ENCODE measurements at places on chromosomes 3 and 15.

- no peak for DNase-seq
Observed at GRCh38 chr15:92510163-92510882, 116.6 kb downstream of the ST8SIA2 start.

DNA sequence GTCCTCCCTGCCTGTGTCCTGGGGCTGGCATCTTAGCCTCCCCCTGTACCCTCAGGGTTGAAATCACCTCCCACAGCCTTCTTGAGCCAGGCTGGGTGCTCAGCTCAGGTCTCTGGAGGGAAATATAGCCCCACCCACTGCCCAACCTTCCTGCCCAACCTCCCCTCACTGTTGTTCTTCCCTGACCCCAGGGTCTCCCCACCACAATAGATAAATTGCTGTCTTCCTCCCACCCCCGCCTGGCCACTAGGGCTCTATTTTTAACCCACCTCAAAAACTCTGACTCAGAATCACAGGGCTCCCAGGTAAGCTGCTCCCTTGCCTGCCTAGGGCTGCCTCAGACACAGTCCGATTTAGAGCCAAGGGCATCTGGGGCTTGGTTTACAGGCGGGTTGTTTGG is 15.0 kb downstream of the HCN4 start:
- no peak for DNase-seq

DNA sequence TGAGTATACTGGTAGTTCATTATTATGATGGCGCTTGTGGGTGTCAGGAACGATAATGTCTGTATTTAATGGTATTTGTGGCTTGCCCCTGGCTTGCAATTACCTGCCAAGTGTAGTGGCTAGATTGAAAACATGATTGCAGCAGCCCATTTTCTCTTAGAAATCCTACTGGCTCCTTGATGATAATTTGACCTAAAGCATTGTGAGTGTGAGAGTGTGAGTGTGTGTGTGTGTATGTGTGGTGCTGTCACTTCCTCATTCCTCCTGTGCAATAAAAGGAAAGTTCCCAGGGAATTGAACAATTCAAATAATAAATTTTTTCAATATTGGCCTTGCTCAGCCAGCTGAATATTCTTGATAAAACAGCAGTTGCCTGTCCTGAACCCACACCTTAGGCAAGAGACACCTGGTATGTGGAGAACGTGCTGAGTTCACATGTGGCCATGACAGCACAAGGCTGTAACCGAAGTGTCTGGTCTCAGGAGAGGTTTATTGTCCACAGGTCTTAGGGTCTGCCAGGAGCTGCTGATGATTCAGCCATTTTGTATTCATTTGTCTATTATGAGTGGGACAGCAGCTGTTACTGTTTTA is 193.3 kb downstream of the CD47 start:
- DNase-seq, result no peak

GRCh38 chr3:141552440-141552991 is 65.7 kb downstream of the RASA2 start:
- DNase-seq, result no peak

- no peak for DNase-seq
Observed at GRCh38 chr3:16221990-16222389, 42.8 kb downstream of the DPH3 start.

DNA sequence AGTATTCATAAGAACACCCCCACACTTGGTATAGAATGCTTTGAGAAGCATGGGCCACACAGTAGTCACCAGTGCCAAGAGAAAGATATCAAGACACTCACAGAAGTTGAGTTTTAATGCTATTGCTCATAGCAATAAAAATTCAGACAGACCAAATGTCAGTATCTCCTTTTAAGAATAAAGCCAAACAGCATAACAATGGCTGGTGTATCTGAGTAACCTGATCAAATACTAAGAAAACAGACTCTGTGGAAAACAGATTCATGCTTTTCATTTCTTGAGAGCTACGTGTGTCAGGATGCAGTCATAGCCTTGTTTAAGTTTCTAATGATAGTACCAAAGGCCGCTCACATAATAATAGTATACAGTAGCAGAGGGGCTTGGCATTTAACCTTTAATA is 778.5 kb downstream of the MECOM start:
- no peak for DNase-seq

DNA sequence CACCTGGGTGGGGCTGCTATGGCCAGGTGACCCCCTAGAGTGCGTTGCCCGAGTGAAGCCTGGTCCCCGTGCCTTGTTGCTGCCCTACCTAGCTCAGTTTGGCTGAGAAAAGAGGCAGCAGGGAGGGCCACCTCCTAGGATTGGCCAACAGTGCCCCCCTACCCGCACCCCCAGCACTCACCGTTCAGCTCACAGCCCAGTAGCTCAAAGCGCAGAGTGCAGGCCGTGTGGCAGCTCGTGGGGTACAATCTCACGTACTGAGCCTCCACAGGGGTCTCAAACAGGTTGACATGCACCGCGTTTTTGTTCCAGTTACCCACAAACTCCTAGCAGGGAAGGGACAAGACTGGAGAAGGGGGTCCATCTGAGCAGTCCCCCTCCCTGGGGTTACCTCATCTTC is 7.6 kb downstream of the MFGE8 start:
- DNase-seq, result no peak

DNA sequence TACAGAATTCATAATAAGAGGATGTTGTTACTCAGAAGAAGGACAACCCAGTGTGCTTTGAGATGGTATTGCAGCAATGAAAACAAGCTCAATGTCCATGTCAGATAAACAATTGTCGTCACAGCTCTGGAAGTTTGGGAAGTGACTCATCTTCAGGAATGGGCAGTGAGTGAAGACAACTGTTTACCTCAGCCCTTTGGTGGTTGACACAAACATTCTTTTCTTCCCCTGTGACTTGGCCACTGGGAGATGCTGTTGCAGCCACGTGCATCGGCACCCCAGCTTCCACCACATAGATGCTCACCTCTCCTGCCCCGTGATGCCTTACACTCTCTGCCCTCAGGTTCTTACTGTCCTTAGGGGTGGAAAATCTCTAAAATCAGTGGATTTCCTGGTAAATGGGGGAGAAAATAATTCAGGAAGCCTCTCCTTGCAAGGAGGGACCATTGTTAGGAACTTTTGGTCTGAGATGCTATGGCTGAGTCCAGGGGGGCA is 114.1 kb upstream of the GALNT15 start:
- DNase-seq, result peak; percentile 85

DNA sequence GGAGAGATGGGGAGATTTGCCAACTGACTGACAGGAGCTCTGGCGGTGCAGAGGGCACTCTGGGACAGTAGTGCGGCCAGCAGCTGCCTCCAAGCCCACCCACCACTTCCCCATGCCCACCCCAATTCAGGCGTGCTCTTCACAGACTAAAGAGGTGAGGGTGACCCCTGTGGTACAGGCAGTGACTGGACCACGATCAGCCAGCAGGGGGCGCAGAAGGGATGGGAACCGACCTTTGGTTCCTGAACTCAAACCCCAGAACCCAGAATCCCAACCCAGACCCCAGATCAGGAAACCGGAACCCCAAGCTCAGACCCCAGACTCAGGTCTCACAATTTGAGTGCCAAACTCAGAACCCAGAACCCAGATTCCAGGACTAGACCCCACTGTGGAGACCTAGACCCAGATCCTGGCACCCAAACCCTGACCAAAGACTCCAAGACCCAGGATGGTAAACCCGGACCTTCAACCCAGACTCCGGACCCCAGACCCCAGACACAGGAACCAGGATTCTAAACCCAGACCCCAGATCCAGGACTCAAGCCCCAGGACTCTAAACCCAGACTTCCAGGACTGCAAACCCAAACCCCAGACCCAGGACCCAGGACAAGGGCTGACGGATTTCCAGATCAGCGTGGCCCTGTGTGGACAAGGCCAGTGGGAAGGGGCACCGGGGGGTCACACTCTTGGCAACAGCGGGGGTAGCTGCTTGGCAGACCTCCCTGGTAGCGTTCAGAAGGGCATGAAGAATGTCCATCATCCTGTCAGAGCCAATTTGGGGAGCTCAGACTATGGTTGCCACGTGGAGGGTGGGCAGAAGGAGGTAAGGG is 3.7 kb upstream of the MYL3 start:
- no peak for DNase-seq

GRCh38 chr15:79294075-79294474 is 11.6 kb downstream of the ANKRD34C start:
- no peak for DNase-seq

GRCh38 chr3:14633819-14634424 is 17.6 kb upstream of the CCDC174 start:
- peak; percentile 66 for DNase-seq

- DNase-seq, result no peak
Observed at GRCh38 chr15:33737687-33738601, 230.4 kb upstream of the CHRM5 start.

DNA sequence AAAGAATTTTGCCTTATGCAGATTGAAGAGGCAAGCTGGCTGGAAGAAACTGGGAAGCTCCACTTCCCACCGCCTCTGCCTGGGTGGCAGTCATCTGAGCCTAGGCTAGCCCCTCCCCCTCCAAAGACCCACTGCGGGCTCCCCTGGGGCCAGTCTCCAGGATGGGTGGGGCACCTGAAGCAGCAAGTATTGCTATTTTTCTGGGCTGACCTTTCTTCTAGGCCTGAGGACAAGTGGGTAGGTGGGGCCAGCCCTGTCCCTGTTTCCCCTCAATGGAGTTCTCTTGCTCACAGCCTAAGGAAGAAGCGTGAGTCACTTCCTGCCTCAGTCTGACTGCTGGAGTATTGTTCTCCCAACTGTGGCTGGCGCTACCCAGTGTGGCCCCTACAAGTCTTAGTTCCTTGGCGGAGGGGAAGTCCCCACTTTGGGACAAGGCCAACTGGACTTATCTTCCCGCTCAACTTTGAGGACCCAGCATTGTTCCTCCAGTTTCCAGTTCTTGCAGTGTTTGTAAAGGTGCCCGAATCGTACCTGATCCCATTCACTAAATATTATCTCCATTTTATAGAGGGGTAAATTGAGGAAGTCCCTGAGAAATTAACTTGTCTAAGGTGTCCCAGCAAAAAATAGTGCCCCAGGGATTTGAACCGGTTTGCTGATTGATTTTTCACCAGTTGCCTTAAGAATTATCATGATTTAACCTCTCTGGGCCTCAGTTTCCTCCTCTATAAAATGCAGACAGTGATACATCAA is 1.4 kb downstream of the FURIN start:
- peak; percentile 92 for DNase-seq

Measured in ascending aorta (tissue), 2 donors.